Iris pigment epithelial cell (primary cell): ENCODE measurements at places on chromosomes 12 and 14.

- no peak for DNase-seq
These were observed 30.3 kb upstream of the SMOC1 start for GRCh38 chr14:69848903-69849391.

GRCh38 chr12:34338751-34339150, 316.5 kb downstream of the ALG10 start:
- DNase-seq = no peak

DNA sequence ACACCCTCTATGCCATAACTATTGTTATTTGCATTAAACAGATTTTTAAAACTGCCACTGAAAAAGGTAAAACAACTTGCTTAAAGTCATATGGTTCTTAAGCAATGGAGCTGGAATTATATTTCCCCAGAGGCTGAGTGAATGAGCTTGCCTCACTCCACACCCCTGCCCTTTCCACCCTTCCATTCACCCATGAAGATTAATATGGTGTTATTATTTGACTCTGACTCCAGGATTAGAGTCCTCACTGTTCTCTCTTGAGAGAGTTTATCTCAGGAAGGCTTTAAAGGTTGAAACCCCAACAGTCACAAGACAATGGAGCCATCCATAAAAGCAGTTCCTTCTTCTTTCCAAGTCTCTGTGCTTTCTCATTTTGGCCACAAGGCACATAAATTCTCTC, 84.9 kb downstream of the RTN1 start:
- no peak for DNase-seq

GRCh38 chr14:69693145-69693544, 73.8 kb upstream of the SRSF5 start:
- DNase-seq = no peak

- no peak for DNase-seq
These were observed 32.6 kb downstream of the ARMH4 start for GRCh38 chr14:58119381-58119780.
